ENCODE measurements at places on chromosomes 4 and X.

DNA sequence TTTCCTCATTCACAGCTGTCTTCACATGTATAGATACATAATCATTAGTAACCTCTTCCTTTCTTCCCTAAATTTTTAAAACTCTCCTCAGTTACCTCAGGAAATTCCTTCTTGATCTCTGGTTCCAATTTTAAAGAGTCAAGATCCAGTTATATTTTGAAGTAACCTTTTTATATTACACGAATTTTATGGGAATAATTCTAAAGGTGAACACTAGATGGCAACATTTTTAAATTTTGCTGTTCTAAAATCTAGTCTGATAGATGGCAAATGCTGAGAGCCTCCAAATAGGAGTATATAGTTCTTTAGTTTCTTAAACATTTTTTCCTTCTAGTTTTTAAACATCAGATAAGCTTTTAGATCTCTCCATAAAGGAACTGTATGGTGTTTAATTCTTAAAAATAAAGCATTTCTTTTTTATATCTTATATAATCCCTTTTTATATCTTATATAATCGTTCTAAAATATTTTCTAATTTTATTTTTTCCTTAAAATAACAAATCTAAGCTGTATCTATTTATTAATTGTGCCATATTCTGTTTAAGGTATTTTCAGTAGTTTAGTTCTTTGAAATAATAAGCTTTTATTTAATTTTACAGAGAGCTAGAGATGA is 37.9 kb upstream of the PAPSS1 start:
- no peak for DNase-seq

- no peak for DNase-seq
Measured at GRCh38 chr4:13905543-13905942, 278.0 kb upstream of the BOD1L1 start.

DNA sequence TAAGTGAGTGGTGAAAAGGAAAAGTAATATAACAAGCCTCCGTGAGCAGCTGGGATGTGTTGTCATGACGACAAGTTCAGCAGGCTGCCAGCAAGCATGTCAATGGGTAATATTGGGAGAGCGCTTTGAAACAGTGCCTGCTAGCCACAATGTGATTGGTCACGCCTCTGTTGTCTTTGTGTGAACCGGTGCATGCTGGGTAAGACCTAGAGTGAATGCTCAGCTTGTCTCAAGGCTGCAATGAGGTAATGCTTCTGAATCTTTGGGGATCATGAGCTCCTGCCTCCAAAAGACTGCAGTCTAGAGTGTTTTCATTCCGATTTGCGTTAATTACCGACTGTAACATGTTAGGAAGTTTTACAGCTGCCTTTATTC is 54.9 kb downstream of the STOX2 start:
- no peak for DNase-seq

DNA sequence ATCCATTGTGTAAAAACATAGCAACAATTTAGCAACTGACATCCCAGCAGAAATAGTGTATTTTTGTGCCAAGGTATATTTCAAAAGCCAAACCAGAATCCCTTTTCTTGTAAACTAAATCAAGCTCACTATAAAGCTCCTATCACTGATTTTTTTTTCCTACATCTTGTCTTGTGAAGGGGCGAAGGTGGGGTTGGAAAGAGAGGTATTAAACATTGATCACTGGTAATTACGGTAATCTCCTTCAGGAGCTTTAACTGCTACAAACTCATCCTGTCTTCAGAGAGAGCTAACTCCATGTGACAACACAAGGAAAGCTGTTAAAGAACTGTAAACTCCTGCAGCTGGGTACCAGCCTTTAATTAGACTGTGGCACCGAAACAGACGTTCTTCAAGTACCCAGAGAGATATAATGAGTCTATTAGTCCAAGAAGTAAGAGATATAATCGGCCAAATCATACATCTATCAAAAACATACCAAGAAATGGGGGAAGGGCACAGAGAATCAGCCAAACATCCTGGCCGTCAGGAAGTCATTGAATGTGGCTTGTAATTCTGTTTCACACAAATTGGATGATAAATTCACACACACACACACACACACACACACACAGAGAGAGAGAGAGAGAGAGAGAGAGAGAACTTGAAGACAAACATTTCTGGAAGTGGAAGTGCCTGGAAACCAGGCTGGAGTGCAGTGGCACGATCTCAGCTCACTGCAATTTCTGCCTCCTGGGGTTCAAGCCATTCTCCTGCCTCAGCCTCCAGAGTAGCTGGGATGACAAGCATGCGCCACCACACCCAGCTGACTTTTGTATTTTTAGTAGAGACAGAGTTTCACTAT is 111.9 kb upstream of the PPARGC1A start:
- no peak for DNase-seq

DNA sequence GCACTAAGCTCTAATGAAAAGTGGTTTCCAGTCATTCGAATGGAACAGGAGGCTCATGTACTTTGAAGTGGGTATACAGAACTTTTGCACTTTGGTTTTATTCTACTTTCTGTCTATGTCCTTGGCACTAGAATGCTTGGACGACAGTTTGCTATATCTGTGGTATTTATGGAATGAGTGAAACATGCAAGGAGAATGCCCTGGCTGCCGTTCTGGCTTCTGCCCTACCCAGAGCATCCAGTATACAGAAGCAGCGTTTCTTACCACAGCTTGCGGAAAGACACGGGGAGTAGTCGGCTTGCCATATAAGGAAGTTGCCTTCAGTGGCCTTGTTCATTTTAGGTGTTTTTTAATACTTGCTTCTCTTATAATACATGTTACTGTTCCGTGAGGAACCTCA is 98.0 kb downstream of the TBL1X start:
- no peak for DNase-seq

GRCh38 chr4:87575408-87575807 is 32.9 kb upstream of the DSPP start:
- no peak for DNase-seq

GRCh38 chr4:72888331-72888730 is 181.2 kb downstream of the COX18 start:
- no peak for DNase-seq

- no peak for DNase-seq
Measured at GRCh38 chr4:165879641-165880040, 6.6 kb downstream of the TLL1 start.

DNA sequence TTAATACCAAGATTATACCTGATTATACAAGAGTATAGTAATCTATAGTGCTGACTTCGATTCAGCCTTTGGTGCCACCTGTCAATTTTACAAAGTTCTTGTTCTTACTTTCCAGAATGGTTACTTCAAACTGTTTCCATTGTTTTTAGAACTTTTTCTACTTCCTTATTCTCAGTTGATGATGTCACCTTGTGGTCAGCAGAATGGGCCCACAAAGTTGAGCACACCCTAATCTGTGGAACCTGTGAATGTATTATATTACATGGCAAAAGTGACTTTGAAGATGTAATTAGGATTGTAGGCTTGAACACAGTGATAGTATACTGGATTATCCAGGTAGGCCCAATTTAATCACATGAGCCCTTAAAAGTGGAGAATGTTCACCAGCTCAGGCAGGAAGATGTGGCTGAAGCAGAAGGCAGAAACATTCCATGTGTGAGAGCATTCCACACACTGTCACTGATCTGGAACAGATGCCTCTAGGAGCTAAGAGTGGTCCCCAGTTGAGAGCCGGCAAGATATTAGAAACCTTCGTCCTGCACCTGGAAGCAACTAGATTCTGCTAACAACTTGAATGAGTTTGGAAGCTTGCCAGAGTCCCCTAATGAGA is 6.3 kb upstream of the SGMS2 start:
- no peak for DNase-seq

DNA sequence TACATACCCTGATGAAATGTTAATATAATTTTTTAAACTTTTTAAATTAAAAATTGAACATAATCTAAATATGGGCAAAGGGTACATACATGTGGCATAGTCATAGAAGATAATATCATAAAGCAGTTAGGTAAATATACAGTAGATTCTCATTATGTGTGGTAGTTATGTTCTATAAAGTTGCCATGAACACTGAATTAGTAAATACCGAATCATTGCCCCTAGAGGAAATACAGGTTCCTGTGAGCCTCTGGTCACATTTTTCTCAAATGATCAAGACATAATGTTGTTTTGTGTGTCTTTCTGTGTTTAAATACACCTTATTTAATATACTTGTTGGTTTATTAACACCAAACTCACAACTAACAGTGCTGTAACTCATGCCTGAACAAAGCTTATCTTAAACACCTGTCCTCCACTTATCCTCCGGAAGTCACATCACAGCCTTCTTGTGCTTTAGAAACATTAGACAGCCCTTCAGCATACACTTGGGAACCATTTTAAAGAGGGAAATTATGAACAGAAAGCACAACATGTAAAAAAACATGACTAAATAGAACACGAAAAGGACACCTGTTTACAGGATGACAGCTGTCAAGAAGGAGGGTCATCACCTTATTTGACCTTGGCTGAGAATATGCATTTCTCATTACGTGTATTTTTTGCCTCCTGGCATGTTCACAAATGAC is 169.4 kb upstream of the NAP1L5 start:
- DNase-seq, result no peak

GRCh38 chr4:95409127-95409526 is 139.6 kb downstream of the UNC5C start:
- no peak for DNase-seq

DNA sequence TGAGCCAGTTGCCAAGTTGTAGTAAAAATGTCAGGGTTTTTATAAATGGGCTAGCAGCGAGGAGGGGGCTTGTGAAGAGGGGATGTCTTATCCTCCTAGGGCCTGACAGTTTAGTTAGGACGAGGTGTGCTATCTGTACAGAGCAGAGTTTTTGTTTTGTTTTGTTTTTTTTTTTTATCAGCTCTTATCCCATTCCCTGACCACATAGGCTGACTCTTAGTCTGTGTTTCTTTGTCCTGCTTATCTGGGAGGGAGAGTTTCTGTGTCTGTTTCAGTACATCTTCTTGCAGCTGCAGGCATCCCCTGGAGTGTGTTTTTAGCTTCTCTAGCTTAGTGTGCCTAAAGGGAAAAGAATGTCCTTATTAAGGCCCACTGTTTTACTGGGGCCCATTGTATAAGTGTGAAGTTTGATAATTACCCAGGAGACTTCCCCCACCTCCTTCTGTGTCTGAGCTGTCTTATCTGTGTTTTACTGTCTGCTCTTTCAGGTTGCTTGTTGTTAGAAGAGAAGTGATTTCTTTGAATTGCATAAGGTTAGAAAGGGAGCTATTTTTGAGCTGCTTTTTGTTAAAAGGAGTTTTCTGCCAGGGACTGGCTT is 32.0 kb downstream of the PAGE2 start:
- DNase-seq, result no peak

DNA sequence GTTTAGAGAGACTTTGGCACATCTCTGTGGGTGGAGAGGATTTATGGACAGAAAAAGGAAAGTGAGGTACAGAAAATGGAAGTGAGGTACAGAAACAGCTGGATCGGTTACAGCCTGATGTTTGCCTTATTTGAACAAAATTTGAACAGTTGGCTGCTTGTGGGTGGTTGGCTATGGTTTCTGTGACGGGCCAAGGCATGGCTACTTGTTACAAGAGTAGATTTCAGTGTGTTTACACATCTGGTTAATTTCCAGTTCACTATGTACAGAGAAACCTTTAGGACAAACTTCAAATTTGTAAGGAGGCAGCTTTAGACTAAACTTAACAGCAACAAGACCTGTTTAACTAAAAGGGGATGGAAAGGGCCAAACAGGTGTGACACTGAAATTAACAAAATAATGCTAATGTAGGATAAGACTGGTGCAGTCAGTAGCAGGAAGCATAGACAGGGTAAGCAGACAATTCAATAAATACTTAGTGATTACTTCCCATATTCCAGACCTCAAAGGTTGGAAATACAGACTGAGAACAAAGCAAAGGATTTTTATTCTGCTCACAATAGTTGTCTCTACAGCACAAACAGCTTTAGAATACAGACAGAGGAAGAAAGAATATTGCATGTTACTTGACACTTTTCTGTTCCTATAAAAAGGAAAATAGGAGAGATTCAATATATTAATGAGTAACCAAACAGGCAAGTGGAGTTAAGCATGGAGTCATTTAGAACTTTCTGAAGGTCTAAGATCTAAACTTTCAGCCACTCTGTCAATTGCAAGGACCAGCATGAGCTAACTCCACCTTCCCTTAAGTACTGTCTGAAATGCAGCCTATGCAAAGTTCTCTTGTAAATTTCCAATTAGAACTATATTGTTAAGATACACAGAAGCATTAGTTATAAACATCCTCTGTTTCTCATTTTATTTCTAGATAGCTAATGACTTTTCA is 294.4 kb upstream of the FAT4 start:
- DNase-seq, result no peak

DNA sequence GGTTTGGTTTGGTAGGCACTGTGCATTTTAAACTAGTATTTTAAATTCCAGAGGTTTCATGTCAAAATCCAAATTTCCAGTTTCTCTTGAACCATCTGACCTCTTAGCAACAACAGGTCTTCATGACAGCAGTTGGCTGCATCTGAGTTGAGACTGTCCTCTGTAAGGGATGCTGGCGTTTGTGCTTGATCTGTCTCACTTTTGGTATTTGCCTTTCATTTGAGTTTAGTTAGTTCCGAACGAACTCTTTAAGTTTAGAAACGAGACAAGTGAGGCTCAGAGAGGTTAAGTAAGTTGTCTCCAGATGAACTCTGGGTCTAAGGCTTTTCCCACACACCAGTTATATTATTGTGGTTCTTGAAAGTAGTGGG is 29.1 kb downstream of the SPARCL1 start:
- DNase-seq, result no peak

GRCh38 chr4:143514497-143514896 is 995 bp downstream of the SMARCA5 start:
- DNase-seq, result no peak

- DNase-seq, result no peak
Measured at GRCh38 chrX:119292445-119292844, 56.4 kb downstream of the PGRMC1 start.

DNA sequence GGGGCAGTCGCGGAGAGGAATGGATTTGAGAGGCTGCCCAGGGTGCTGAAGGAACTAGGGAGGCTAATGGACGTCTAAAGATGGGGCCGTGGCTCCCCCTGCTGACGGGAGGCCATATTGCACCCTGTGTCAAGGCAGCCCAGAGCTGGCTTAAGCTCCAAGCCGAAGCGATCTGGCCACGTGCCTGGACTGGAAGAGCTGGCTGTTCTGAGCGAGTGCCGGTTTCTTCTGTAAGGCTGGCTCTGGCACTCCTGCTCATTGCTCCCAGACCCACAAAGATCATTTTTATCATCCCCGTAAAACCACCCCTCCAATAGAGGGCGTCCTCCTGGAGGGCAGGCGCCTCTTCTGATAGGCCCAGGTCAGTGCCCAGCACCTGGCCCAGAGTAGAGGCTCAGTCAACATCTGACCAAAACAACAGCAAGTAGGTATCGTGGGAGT is 5.6 kb downstream of the PNCK start:
- DNase-seq, result peak; percentile 47

DNA sequence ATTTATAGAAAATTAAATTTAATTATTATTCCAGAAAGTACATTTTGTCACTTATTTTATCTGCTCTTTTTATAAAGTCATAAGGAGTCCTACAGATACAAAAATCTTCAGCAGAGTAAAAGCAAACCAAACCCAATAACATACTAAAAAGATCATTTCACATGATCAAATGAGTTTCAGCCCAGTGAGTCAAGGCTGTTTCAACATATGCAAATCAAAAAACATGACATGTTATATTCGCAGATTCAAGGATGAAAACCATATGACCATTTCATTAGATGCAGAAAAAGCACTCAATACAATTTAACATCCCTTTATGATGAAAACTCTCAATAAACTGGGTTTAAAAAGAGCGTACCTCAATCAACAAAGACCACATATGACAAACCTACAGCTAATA is 214.3 kb downstream of the FAT4 start:
- no peak for DNase-seq

Measured in stimulated activated CD8-positive, alpha-beta memory T cell treated with anti-CD3 and anti-CD28 coated beads, Interleukin-2, amount 100 ng/mL, for 1 hour (primary cell).